ENCODE measurements at places on chromosomes 12 and 14. TPM values are rescaled to one million over a fixed set of nuclear protein-coding genes. Genes with fewer than 3 reads are reported as not detected.

EML5 gene
- 0.53 TPM for total RNA-seq

VRTN gene
- total RNA-seq, result not detected

IGF1 gene
- not detected for total RNA-seq

CLIP1 gene
- total RNA-seq, result 29.5 TPM

TAS2R13 gene
- total RNA-seq, result not detected

SDR9C7 gene
- total RNA-seq, result not detected

KLHL33 gene
- total RNA-seq, result not detected

RD3L gene
- total RNA-seq, result not detected

CLEC1A gene
- total RNA-seq, result not detected

PMEL gene
- total RNA-seq, result 1.4 TPM

ADCY6 gene
- 15.8 TPM for total RNA-seq

OR6C2 gene
- not detected for total RNA-seq

SERPINA5 gene
- total RNA-seq, result 0.20 TPM

STON2 gene
- 1.1 TPM for total RNA-seq

KRT80 gene
- total RNA-seq, result 36.8 TPM

KLRD1 gene
- not detected for total RNA-seq

SALL2 gene
- total RNA-seq, result 1.0 TPM

KRT7 gene
- 4,828 TPM for total RNA-seq

NKX2-1 gene
- not detected for total RNA-seq

TRPV4 gene
- 0.09 TPM for total RNA-seq

LRCOL1 gene
- not detected for total RNA-seq

DNAI7 gene
- total RNA-seq, result 0.18 TPM

CLMN gene
- 6.6 TPM for total RNA-seq

KRT82 gene
- total RNA-seq, result not detected

Measured in A549 treated with GW870086 at 1 μM for 4 hours (cell line).